ENCODE measurements at places on chromosomes 5 and 9.
A peak's percentile ranks its signal among the peaks of the same experiment; 100 is the strongest.

DNA sequence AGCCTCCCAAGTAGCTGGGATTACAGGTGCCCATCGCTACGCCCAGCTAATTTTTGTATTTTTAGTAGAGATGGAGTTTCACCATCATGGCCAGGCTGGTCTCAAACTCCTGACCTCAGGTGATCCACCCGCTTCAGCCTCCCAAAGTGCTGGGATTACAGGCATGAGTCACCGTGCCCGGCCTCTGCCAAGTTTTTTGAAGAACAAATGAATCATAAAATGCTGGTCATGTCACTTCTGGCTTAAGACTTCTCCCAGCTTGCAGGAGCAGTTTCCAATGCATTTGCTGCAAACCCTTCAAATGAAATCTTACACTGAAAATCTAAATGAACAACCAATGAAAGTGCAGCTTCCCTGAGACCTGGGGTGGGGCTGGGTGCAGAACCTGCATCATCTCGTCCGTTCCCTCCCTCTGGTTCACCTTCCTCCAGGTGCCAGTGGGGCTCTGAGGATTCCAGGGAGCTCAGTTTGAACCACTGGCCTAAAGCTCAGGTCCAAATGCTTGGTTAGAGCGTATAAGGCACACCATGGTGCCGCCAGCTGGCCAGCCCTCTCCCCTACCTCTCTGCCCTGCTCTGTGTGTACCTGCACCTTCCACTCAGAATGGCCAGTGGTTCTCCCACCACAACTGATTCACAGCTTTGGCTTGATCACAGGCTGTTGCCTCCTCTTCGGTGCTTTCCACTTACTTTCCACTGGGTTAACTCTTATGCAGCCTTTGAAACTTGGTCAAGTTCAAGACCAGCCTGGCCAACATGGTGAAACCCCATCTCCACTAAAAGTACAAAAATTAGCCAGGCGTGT lies 39.8 kb upstream of the FUBP3 start:
- no peak for DNase-seq

DNA sequence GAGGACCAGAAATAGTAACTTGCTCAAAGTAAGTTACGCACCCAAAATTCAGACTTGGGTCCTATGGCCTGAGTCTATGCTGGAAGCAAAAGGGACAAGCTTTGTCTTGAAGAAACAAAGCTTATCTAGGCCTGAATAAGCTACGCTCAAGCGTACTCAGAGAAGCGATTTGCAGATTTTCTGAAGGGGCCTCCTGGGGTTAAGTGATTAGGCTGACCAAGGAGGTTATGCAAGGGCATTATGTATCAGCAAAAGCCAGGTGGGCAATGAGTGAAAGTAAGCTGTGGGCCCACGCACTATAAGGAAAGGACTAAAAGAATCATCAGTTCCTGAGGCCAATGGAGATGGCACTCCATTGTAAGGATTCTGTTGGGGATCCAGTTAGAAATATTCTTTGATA lies 122.1 kb downstream of the SNX18 start:
- DNase-seq: no peak

GRCh38 chr5:167934551-167934971 lies 356.9 kb upstream of the WWC1 start:
- DNase-seq: no peak

GRCh38 chr5:136749016-136749415 lies 383.7 kb upstream of the TRPC7 start:
- DNase-seq: no peak

DNA sequence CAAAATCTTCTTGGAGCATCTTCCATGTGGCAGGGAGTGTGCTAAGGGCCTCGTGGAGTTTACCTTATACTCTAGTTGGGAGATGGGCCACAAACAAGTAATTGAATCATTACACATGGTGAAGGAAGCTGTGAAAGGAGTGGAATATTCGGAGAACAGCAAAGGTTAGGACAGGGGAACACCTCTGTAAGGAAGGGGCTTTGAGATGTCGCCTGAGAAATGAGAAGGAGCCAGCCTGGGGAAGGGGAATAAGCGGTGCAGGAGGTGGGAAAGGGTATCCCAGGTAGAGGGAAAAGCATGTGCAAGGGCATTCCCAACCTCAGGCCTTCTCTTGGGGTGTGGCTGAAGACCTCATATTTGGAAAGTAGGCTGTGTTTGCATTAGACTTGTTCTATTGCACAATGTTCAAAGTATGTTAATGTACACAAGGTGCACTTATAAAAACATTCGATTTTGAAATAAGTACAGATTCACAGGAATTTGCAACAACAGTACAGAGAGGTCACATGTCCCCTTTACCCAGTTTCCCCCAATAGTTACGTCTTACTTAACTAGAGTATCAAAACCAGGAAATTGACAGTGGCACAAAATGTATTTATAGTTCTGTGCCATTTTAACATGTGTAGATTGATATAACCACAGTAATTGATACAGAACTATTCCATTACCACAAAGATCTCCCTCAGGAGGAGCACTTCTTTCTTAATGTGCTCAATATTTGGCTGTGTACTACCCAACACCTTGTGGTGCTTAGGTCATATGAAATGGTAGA lies 2.4 kb upstream of the STOM start:
- no peak for DNase-seq

GRCh38 chr9:34001298-34001697 lies 47.4 kb downstream of the UBAP2 start:
- DNase-seq: no peak

DNA sequence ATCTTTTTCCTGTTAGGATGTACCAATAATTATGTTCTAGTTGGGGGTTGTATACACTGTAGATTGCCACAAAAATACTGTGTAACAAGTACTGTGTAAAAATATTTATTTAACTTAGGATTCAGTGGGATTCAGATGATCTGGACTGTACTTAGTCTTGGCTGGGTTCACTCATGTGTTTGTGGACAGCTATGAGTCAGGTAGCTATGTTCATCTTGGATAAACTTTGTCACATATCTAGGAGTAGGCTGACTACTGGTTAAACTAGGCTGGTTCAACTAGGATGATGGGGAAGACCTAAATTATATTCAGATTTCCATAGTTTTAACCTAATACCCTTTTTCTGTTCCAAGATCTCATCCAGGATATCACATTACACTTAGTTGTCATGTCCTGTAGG lies 32.1 kb upstream of the TNFSF15 start:
- no peak for DNase-seq

DNA sequence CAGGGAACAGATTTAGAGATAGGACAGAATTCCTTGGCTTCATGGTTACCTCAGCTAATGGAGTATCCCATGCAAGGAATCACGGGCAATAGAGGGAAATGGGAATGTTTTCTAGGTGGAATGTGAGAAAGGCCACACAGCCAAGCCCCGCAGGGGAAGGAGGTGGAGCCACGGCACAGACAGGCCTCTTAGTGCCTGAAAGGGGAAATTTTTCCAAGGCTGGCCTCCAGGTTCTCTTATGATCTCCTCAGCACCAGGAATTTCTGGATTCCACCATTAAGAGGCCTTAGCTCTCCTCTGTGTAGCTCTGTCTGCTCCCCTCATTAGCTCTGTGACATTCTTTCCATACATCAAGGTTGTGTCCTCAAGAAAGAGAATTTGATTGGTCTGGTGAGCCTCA lies 124.7 kb downstream of the GALNT10 start:
- DNase-seq: peak; percentile 2

GRCh38 chr5:55276771-55277170 lies 30.7 kb downstream of the DHX29 start:
- DNase-seq: no peak

Data from D341Med (cell line).